ENCODE measurements at places on chromosomes 1 and 21. TPM values are rescaled to one million over a fixed set of nuclear protein-coding genes. Genes with fewer than 3 reads are reported as not detected.

SLFNL1 gene
- 0.66 TPM for total RNA-seq

KLF17 gene
- total RNA-seq: 0.50 TPM

RGSL1 gene
- not detected for total RNA-seq

S100A9 gene
- not detected for total RNA-seq

MXRA8 gene
- 397 TPM for total RNA-seq

VWA5B1 gene
- not detected for total RNA-seq

CNIH3 gene
- 15.7 TPM for total RNA-seq

Data from fibroblast of lung (primary cell).